ENCODE measurements at places on chromosomes 7 and 10.

- no peak for DNase-seq
These were observed 11.6 kb upstream of the DNMBP start for GRCh38 chr10:100021322-100021721.

GRCh38 chr10:57494486-57494885, 773.2 kb downstream of the IPMK start:
- DNase-seq: no peak

GRCh38 chr10:117936566-117936965, 110.2 kb downstream of the RAB11FIP2 start:
- DNase-seq: no peak

- DNase-seq: no peak
These were observed 30.3 kb downstream of the IMMP2L start for GRCh38 chr7:111531993-111532392.

GRCh38 chr7:17654940-17655339, 285.4 kb downstream of the SNX13 start:
- DNase-seq: no peak

GRCh38 chr7:38232502-38233366, 40.7 kb downstream of the TARP start:
- peak; percentile 86 for DNase-seq

DNA sequence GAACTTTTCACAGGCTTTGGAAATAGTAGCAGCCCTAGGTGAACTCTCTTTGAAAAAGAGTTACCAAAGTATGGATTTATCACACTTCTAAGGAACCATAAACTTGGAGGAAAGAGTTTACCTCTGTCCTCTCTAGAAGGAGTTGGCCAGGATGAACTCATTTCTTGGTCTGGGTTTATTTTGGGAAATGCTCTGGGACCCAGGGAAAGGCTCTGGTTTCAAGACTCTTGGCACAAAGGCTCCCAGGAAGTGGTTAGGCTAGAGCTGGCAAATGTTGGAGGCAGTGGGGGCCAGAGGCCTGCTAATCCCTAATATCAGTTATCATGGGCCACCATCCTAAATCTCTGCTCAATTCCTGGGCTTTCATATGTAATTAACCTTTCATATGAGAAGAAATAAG, 36.3 kb upstream of the CDK6 start:
- no peak for DNase-seq

GRCh38 chr7:30313348-30313747, 29.0 kb downstream of the ZNRF2 start:
- DNase-seq: no peak

GRCh38 chr10:14476641-14477407, 146.1 kb upstream of the FRMD4A start:
- no peak for DNase-seq

DNA sequence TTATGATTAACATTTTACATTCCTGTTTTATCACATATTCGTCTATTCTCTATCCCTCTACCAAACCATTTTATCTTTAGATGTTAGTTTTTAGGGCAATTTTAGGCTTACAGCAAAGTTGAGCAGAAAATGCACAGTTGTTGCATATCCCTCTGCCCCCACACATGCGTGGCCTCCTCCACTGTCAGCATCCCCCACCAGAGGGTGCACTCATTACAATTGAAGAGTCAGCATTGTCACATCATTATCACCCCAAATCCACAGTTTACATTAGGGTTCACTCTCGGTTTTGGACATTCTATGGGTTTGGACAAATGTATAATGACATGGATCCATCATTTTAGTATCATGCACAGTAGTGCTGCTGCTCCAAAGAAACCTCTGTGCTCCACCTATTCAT, 86.4 kb downstream of the WDR37 start:
- no peak for DNase-seq

DNA sequence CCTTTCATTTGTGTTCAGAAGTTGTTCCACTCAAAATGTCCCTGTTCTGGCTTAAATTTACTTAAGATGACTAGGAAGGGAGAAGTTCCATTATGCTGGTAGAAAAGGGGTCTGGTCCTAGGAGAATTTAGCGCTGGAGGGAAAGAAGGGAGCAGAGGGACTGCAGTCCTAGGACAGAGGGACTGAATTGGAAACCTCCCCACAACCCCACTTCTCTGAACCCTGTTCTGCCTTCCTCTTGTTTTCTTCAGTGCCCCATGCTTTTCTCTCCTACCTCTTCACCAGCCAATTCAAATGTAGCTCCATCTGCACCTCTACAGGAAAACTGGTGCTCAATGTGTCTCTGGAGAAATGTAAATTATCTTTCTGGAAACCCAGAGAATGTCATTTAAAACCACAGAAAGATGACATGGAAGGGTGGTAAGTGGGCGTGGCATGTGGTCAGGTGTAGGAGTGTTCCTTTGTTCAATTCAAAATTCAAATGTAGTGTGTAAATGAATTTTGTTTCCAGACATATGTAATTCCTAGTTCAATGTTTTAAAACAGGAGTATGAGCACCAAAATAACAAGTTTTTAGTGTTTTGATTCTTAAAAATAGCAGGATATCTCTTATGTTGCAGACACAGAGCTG, 24.0 kb upstream of the RHOBTB1 start:
- DNase-seq: no peak

GRCh38 chr7:157693071-157693520, 356.3 kb downstream of the DNAJB6 start:
- no peak for DNase-seq

GRCh38 chr10:82319562-82319961, 444.6 kb downstream of the NRG3 start:
- DNase-seq: no peak

- DNase-seq: no peak
These were observed 11.1 kb downstream of the ZNF775 start for GRCh38 chr7:150390205-150390604.
